ENCODE measurements at places on chromosomes 4 and X.

DNA sequence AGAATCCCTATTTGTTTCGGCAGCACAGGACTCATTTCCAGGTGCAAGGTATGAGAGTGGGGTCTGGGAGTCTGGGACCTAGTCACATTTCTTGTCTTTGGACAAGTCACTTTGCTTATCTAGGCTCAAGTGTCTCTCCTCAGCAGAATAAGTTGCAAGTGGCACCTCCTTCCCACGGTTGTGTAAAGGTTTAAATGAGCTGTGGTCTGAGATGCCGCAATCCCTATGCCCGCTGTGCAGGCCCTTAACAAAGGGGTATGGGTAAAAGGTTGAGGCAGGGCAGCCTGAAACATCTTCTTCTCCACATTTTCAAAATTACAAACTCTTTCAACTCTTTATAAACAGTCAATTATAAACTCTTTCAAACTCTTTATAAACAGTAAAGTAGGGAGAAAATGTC, 93.7 kb downstream of the RTL5 start:
- no peak for DNase-seq

DNA sequence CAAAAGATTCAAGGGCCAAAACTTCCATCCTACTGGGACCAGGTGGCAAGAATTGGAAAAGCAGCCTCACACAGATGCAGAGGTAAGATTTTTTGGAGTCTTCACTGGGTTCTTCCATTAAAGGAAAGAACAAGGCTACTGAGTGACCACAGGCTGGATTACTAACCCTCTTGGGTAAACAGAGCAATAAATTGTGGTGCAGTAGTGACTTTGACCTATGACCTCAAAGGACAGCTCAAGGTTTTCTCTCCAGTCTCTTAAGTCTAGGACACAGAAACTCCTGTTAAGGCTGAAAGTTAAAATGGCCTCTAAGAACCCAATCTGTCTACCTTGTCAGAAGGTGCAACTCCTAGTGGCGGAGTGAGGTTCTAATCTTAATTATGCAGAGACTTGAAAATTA, 464.9 kb downstream of the SMARCA1 start:
- DNase-seq = no peak

DNA sequence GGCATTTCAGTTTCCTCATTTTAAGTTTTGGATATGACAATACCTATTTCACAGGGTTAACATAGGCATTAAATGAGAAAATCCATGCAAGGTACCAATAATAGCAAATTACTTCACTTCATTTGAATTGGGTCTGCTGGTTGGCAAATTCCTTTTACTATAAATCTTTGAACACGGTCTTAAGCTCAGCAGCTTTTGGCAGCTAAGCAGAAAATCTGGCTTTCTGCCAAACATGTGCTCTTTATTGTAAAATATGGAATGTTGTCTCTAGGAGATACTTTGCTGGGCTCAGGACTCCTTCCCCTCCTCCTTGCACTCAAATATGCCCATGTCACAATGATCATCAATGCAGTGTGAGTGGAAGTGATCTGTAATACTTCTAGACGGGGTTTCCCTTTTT, 16.8 kb upstream of the DMP1 start:
- DNase-seq = no peak

- DNase-seq = no peak
Measured at GRCh38 chr4:74278490-74278889, 29.8 kb upstream of the EPGN start.

GRCh38 chrX:74534569-74535038, 79.8 kb downstream of the RLIM start:
- DNase-seq = no peak

DNA sequence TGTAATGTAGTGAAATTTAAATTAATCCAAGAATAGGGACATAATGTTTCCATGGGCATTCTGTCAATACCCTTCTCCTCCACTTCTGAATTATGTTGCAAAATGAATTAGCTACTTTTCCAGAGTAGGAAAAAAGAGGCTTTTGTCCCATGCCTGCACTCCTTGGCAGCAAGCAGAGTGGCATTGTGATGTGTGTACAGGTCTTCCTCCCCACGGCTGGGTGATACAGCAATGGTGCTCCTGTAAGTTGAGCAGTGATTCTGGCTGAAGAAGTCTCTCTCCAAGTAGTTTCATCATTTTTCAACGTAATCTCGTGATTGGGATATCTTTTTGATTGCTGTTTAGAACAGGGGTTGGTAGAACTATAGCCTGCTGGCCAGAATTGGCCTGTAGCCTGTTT, 59.9 kb downstream of the KIT start:
- no peak for DNase-seq

GRCh38 chrX:117839544-117839943, 277.1 kb downstream of the KLHL13 start:
- no peak for DNase-seq

GRCh38 chr4:163556177-163556576, 61.7 kb downstream of the TMA16 start:
- no peak for DNase-seq

- DNase-seq = no peak
Measured at GRCh38 chrX:13545726-13546125, 23.7 kb upstream of the EGFL6 start.
